ENCODE measurements at places on chromosomes 11 and 22.

GRCh38 chr11:38839071-38839470 is 2241.0 kb upstream of the RAG2 start:
- DNase-seq, result no peak

- DNase-seq, result no peak
These were observed 4.4 kb downstream of the TMEM258 start for GRCh38 chr11:61787928-61788491.

GRCh38 chr22:43262990-43263644 is 76.2 kb upstream of the TTLL12 start:
- peak; percentile 13 for DNase-seq

GRCh38 chr22:19407649-19408606 is 23.6 kb downstream of the HIRA start:
- no peak for DNase-seq

DNA sequence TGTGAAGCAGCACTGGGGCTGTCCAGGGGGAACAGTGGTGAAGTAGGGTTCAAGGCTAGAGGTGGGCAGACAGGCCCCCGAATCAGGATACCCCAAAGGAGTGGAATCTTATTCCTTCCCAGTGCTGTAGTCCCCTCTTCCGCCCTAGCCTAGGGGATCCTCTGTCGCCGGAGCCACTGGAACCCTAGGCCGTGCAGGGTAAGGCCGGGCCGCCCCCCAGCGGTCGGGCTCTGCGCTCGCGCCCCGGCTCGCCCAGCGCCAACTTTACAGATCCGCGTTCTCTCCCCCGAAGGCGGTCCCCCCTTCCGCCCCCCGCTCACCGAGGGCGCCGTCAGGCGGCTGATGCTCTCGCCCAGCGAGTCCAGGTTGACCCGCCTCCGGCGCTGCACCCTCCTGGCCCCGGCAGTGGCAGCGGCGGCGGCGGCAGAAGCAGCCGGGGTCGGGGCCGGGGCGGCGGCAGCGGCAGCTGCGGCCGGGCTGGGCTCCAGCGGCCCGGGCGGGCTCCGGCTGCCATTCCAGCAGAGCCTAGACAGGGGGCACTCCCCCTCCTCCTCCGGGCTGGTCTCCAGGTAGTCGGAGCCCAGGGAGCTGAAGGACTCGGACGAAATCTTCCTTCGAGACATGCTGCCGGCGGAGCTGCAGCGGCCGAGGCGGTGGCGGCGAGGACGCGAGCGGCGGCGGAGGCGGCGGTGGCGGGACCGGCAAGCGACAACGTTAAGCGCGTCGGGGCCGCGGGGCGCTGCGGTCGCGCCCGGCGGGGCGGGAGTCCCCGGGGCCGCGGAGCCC is 650 bp downstream of the GUCY1A2 start:
- no peak for DNase-seq

DNA sequence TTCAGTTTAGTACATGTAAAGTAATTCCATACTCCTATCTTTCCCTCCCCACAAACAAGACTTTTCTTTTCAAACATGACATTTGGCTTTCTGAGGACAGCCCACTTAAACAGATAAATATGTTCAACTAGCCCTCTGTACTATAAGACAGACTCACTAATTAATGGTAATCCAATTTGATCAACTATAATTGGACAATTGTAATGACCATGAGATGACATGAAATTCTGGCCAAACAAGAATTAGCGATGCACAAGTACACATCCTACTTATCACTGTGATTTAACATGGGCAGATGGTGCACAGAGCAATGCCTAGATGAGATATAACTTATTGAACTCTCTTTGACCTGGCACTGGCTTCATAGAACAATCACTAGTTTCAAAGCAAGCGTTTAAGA is 1033.7 kb upstream of the CCDC90B start:
- DNase-seq, result no peak

Measured in stimulated activated CD4-positive, alpha-beta T cell treated with anti-CD3 and anti-CD28 coated beads, Interleukin-12 subunit alpha, Interleukin-12 subunit beta, amount 100 ng/mL, for 48 hours (primary cell).